ENCODE measurements at places on chromosomes 12 and 14.

DNA sequence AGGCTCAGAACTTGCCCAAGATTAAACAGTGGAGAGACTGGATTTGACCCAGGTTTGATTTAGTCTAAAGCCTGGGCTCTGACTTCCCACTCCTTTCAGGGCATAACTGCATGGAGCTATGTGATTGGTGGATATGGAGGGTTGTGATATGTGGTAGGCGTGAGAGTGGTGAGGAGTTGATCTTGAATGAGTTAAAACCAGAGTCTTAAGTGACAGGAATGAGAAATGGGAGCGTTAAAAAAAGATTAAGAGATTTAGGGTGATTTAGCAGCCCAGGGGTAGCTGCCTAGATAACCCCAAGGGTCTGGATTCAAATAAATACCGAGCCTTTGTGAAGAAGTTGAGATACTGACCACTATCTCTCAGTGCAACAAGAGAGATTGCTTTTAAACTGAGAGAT lies 8.4 kb downstream of the SYNDIG1L start:
- no peak for DNase-seq

DNA sequence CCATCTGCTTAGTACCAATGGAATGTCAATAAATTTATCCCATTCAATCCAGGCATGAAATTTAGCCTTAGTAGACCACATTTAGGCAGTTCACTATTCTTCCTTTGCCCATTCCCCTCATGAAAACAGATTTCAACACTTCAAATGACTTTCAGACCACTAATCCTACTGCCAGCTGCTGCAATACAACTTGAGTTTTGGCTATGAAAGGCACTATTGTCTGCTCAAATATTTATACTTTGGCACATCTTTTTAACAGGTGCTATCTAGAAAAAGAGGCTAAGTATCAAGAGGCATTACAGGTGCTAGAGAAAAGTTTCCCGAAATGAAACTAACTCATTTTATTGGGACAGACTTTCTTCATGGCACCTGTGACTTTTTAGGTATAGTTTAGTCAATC lies 499.8 kb downstream of the C12orf50 start:
- peak; percentile 75 for DNase-seq

DNA sequence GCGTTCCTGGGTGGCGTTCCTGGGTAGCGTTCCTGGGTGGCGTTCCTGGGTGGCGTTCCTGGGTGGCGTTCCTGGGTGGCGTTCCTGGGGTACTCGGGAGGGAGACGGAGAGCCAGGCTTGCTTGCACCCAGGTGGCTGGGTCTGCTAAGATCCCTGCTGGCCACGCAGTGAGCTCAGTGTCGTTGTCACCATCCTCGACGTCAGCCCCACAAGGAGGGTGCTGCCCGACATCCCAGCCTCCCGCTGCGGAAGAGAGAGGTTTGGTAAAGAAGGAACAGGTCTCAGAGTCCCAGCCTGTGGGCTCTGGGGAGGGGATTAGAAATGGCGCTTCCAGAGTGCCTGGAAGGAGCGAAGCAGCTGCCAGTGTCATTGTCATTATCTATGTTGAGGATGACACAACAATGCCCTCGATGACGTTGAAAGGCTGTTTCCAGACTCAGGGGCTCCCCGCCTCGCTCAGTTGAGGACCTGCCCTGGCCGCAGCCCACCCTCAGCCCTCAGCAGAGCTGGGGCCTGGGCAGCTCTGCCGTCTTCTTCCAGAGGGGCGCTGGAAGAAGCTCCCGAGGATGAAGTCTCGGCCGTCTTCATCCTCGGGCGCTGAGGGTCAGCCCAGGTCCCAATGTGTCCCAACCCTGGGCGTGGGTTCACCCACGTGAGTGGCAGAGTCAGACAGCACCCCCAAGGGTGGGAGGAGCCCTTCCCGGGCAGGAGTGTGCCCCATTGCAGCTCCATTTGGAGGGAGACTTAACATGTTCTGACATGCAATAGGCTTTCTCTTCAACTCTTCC lies 328.8 kb downstream of the ADGRD1 start:
- DNase-seq: no peak

DNA sequence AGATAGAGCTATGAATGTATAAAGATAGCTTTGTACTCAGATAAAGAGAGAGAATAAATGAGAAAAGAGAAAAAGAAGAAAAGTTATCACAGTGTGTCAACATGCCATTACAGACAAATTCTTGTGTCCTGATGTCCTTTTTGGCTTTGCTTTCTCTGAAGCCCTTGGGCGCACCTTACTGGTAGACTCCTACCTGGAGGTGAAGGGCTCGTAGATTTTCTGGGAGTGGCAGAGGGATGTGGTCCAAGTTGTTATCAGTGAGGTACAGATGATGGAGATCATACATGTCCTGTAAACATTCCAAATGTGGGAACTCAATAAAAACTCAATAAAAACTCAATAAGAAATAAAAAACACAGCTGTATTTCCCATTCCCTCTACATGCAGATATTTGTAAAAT lies 14.9 kb upstream of the CCER1 start:
- no peak for DNase-seq

- DNase-seq: peak; percentile 83
These were observed 11.3 kb downstream of the PHLDA1 start for GRCh38 chr12:76020281-76020680.

- peak; percentile 32 for DNase-seq
These were observed 8.6 kb downstream of the SETD1B start for GRCh38 chr12:121812320-121812871.

DNA sequence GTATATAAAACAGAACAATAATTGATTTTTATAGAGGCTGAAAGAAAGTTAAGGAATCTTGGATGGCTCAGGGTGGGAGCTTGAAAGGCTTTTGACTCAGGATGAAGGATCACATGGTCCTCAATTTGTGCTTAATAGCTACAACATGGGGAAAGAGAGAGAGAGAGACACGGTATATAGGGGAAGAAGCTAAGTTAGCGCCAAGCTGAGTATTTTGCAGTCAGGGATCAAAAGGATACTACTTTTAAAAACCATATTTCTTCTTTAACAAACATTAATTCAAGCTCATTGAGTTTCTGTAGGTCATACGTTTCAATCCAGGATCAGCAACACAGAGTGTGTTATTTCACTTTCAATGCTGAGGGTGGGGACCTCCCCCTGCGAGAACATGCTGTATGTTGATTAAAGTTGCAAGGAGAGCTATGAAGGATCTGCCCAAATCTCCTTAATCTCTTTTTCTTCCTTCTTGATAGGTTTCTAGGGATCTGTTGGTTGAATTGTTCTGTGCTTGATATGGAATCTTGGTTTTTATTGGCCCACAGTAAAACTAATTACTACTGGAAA lies 133.1 kb upstream of the NUDT4 start:
- no peak for DNase-seq

GRCh38 chr14:92352158-92352985 lies 29.4 kb downstream of the SLC24A4 start:
- peak; percentile 2 for DNase-seq

- DNase-seq: no peak
These were observed 174.6 kb downstream of the STXBP6 start for GRCh38 chr14:24875203-24875838.

GRCh38 chr14:41505491-41505890 lies 101.2 kb upstream of the LRFN5 start:
- DNase-seq: no peak

GRCh38 chr12:68856510-68856909 lies 48.5 kb downstream of the MDM2 start:
- no peak for DNase-seq

DNA sequence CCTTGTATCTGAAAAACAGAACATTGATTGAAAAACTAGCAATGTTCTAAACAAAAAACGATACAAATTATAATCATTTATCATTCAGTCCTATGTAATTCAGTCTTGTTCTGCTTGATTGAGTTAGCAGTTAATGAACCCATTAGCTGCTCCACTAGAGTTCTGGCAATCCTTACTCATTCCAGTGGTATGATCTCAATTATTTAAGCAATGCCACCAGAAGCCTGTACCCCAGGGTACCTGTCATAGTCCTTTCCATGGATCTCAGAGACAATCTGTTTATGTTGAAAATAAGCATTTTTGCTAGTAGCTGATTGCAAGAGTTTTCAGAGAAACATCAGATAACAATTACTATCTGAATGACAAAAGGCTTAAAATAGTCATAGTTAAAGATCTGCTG lies 115.9 kb downstream of the UNC79 start:
- DNase-seq: no peak

- no peak for DNase-seq
These were observed 63.2 kb downstream of the TESC start for GRCh38 chr12:117036046-117036445.

DNA sequence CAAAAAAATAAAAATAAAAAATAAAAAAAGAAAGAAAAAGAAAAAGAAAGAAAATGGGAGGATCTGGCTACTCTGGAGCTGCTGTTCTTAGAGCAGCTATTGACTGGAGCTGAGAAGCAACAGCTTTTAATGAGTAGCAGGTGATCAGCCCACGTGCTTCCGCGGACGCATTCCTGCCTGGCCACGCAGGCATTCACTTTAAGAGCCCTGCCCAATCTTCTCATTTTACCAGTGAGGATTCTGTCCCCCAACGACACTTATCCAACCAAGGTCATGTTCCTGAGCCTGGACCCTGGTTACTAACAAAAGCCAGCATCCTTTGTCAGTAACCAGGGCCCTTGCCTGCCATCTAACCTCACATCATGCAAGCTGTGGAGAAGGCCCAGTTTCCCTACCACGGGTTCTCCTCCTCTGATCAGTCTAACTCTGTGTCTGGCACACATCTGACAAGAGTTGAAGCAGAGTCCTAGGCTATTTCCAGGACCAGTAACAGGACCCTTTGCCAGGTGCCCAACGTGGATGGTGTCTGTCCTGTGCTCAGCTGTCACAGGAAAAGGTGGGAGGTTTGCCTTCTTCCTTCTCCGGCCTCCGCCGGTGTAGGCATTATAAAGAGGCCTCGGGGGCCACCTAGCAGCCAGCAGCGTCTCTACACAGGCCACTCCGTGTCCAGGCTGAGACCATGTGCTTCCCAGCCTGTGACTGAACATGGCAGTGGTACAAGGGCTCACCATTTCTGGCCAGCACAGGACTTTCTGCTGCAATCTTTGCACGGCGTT lies 60.9 kb upstream of the GPATCH2L start:
- peak; percentile 23 for DNase-seq

DNA sequence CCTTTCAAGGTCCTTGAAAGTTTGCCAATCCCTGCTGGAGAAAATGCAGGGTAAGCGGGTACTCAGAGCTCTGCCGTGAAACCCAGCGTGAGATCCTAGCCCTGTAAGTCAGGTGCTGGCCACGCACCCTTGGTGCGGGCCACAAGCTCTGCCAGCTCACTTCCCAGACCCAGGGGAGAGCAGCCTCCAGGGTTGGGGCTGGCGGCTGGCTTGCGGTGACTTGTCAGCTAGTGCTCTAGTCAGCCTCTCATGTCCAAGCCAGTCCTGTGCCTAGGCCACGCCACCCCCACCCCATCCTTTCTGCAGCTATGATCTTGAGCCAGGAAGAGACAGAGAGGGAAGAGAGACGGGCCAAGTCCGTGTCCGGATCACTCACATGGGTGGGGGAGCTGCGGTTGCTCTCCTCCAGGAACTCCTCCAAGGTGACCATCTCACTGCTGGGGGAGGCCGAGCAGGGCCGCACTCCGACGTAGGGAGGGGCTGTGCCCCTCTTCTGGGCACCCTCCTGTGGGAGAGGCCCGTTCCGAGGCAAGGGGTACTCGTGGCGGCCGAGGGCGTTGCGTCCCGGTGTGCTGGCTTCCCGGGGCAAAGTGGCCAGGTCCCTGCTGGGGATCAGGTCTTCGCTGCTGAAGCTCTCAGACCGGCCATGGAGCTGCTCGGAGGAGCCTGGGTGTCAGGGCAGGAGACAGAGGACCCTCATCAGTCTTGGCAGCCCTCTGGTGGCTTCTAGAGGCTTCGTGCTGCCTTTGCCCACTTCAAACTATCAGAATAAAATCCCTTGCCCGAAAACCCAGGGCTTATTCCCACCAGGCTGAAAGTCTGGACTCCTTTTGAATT lies 33.3 kb upstream of the GPR68 start:
- DNase-seq: no peak

DNA sequence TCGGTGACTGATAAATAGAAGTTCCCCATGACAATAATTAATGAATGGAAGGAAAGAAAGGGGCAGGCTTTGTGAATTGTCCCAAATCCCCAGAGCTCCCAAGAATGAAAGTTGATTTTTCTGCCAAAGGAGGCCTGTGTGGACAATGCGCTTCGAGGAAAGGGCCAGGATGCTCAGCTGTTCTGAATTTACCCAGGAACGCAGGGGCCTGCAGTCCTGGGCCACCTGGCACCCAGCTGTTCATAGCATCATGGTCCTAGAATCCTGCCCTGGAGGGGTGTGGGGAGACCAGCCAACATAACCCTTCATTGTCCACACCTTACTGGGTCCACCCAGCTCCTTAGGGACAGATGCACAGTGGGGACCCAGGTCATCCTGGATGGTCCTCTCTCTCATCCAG lies 587.5 kb downstream of the BCL11B start:
- DNase-seq: no peak

GRCh38 chr14:103772078-103772712 lies 56.6 kb downstream of the ZFYVE21 start:
- DNase-seq: no peak

DNA sequence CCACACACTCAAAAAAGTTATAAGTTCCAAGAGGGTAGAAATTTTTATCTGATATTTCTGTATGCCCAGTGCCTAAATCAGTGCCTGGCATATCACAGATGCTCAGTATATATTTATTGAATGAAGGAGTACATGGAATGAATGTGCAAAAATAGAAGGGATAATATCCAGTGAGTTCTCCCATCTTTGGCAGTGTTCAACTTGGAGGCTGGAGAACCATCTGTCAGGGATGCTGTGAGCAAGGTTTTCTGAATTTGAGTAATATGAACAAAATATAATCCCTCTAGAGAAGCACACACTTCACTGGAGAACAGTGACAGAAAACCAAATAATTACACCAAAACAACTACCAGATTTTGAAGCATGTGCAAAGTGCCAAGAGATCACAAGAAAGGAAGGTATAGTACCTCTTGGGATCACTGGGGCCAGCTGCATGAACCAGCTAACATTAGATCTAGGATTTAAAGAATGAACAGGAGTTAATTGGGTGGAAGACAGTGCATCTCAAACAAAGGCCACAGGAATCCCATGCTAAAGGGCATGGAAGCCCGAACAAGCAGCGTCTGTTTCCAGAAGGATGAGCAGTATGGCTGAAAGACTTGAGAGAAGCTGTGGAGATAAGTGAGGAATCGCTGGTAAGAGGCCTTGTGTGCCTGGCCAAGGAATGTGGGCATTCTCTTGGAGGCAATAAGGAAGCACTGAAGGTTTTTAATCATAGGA lies 11.5 kb downstream of the SLC8A3 start:
- DNase-seq: no peak

DNA sequence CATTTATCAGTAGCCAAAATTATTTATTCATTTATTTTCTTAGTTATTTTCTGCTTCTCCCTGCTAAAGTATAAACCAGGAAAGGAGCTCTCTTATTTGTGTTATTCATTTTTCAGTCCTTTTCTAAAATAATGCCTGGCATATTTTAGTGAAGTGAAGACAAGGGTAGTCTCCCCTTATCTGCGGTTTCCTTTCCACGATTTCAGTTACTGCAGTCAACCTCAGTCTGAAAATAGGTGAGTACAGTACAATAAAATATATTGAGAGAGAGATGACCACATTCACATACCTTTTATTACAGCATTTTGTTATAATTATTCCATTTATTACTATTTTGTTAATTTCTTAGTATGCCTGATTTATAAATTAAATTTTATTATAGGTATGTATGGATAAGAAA lies 57.6 kb downstream of the GPR137C start:
- DNase-seq: no peak

GRCh38 chr14:64438181-64438841 lies 27.0 kb upstream of the AKAP5 start:
- peak; percentile 86 for DNase-seq

GRCh38 chr12:5262450-5262849 lies 169.5 kb upstream of the NTF3 start:
- DNase-seq: no peak

- peak; percentile 8 for DNase-seq
These were observed 233.5 kb downstream of the SLC2A13 start for GRCh38 chr12:39872425-39872824.

- no peak for DNase-seq
These were observed 19.3 kb downstream of the CFAP251 start for GRCh38 chr12:121937654-121938053.
